ENCODE measurements at places on chromosomes 1 and 21. TPM values are rescaled to one million over a fixed set of nuclear protein-coding genes. Genes with fewer than 3 reads are reported as not detected.

NDUFS2 gene
- total RNA-seq, result 122 TPM

C1orf115 gene
- under 0.01 TPM for total RNA-seq

C1orf53 gene
- 4.2 TPM for total RNA-seq

S100A7 gene
- not detected for total RNA-seq

ARHGAP30 gene
- not detected for total RNA-seq

CACYBP gene
- total RNA-seq, result 61.8 TPM

ECM1 gene
- 17.2 TPM for total RNA-seq

LENEP gene
- not detected for total RNA-seq

PRMT6 gene
- total RNA-seq, result 15.4 TPM

DNA sequence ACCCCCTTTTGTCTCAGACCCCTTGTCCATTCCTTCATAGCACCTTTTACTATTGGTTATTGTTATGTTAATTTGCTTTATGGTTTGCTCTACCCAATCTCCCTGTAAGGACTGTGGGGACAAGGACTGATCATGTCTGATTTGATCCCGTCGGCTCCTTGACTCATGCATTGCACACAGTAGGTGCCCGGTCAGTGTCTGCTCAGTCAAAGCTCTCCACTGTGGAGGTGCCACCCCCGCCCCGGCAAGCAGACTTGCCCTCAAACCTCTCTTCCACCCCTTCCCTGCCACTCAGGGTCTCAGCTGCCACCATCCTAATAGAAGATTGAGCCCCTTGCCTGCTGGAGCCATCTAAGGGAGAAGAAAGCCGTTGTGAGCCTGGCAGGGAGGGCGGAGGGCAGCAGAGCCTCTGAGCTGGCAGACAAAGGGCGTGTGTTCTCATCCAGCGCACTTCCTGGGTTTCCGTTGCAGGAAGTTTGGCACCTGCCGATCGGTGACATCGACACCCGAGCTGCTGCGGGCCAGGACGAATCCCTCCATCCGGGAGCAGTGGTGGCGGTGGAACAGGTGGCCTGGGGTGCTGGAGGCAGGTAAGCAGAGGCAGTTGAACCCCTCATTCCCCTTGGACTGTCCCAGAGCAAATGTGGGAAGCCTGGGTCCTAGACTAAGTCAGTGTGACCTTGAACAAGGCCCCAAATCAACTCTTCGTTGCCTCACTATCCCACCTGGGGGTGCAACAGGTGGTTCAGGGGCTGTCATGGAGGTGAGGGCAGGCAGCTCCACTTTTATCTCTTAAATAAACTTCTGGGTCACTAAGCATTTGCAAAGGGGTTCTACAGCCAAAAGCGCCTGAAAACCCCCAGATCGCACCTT lies 2.2 kb upstream of the FBLIM1 start:
- no peak for DNase-seq

DNA sequence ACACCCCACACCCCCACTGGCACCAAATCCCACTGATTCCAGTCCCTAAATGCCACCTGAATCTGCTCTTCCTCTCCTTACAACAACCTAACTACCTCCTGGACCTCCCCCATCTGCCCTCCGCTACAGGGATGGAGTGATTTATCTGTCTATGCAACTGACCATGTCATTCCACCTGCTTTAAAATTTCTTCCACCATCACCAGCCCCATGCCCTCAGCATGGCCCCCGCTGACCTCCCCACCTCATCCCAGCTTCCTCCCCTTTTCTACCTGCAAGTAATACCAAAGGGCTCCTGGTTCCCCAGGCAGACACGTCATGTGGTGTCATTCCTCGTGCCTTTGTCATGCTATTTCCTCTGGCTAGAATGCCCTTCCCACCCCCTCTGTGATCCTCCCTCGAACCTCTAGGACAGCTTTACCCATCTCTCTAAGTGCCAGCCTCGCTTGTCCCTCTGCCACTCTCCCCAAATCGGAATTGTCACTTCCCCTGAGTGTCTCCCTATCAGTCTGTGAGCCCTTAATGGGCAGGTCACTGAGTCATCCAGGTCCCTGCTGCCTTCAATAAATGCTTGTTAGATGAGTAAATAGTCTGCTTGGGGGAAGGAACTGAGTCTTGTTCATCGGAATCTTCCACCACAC lies 3.7 kb downstream of the GJB4 start:
- peak; percentile 9 for DNase-seq

DNA sequence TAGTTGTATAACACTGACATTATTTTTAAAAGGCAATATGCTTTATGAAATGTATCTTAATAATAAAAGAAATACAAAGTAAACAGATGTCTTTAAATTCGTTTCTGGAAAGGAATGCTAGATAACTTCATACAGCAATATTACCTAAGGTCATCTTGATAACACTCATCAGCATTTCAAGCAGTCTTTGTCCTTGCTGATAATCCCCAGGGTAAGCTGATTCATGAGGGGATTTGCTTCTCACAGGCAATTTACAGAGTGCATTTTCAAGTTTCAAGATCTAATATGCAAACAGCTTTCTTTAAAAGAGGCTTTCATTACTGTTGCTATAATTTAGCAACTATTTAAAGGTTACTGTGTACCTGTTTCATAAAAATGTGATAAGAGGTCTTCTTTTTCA lies 75.2 kb upstream of the NEK2 start:
- no peak for DNase-seq

- no peak for DNase-seq
Measured at GRCh38 chr1:6935361-6935883, 150.2 kb downstream of the CAMTA1 start.

GRCh38 chr1:158806916-158807536 lies 24.1 kb upstream of the MNDA start:
- no peak for DNase-seq

GRCh38 chr1:181397845-181398244 lies 85.5 kb upstream of the CACNA1E start:
- DNase-seq, result no peak

GRCh38 chr1:234782105-234782751 lies 172.2 kb upstream of the IRF2BP2 start:
- DNase-seq, result peak; percentile 17

DNA sequence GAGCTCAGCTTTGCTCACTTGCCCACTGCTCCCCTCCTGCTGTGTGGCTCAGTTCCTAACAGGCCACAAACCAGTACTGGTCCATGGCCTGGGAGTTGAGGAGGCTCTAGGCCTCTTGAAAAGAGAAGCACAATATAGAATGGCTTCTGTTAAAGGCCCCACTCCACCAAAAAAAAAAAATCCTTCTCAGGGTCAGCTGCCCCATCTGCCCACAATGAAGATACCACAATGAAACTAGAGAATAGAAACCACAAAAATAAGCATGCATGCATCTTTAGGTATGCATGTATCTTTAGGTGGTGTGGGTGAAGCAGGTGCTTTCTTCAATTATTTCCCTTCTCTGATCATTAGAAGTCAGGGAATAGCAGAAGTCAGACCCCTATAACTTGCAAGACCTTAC lies 620.4 kb upstream of the BEND5 start:
- no peak for DNase-seq

GRCh38 chr1:229342656-229343569 lies at the start of gene CCSAP:
Gene CCSAP (minus strand): TSS chr1:229343047. CDS start chr1:229342465, 582 bp downstream.
- peak; percentile 38 for DNase-seq

- DNase-seq, result peak; percentile 93
Measured at GRCh38 chr1:27300341-27301051, 21.5 kb upstream of the TMEM222 start.

DNA sequence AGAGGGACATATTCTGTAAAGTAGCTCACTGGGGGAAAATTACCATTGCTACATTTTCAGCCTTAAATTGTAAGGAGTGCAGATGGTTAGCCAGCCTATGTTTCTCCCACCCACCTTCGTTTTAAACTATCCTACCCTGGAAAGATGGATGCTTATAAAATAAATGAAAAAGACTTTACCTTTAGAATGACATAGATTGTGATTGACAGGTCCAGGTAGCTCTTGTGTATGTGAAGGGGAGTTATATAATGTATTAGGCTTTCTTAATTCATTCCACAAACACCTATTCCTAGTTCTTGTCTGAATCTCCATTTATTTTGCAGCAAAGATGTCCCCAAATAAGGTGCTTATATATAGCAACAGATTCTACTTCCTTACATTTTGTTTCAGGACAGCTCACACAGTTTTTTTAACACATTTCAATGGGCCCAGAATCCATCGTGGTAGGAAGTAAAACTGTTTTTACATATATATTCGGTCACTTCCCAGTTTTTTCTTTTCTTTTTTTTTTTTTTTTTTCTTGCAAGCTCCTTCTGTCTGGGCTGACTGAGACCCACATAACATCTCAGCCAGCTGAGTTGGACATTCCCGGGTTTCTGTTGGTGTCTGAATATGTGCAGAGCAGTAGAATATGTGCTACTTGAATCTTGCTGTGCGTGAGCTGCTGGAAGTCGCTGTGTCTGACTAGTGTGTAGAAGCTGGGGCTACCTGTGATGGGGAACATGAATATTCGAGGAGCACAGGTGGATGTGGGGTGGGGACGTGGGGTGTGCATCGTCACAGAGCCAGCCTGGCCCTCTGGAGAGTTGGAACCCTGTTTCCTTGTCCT lies 27.8 kb downstream of the UCK2 start:
- no peak for DNase-seq

GRCh38 chr1:41765152-41765551 lies 153.6 kb downstream of the HIVEP3 start:
- DNase-seq, result no peak

- no peak for DNase-seq
Measured at GRCh38 chr1:21938732-21939538, 1.8 kb upstream of the HSPG2 start.

- DNase-seq, result no peak
Measured at GRCh38 chr21:29304597-29304996, 5.9 kb downstream of the BACH1 start.

DNA sequence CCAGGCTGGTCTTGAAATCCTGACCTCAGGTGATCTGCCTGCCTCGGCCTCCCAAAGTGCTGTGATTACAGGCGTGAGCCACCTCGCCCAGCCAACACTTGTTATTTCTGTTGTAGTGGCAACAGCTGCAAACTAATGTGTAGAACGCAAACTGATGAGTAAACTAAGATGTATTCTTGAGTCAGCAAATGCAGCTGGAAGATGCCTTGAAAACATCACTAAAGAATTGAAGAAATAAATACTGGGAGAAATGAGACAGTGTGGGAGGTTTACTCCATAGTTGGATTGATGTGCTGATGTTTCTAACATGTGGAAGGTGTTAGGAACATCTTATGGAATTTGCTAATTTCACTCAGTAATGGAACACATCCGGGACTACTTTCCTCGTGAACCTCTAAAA lies 61.3 kb upstream of the KCNE2 start:
- DNase-seq, result peak; percentile 1

GRCh38 chr1:224852901-224853568 lies 76.4 kb upstream of the DNAH14 start:
- peak; percentile 67 for DNase-seq

GRCh38 chr1:160376525-160377131 lies 9.8 kb downstream of the NHLH1 start:
- DNase-seq, result peak; percentile 72

GRCh38 chr21:15000081-15000480 lies 64.7 kb downstream of the NRIP1 start:
- DNase-seq, result peak; percentile 68

DNA sequence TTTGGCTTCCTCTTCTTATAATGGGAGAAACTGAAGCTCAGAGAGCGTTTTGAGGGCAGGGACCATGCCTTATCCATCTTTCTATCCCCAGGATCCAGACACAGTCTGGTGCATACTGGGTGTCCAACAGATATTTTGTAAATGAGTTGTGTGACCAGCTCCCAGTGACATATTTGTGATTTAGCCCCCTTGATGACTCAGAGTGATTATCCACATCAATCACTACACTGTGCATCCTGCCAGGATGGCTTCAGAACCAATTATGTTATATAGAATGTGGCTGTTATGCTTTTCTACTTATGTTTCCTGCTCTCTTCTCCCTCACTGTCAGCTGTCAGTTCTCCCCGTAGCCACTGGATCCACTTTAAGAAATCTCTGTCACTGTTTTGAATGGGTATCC lies 11.3 kb downstream of the OLFML3 start:
- no peak for DNase-seq

- DNase-seq, result no peak
Measured at GRCh38 chr1:81712425-81712824, 88.3 kb upstream of the ADGRL2 start.

GRCh38 chr1:57772580-57773195 lies 348.8 kb upstream of the DAB1 start:
- DNase-seq, result no peak

GRCh38 chr1:226952118-226952441 lies 12.0 kb downstream of the COQ8A start:
- DNase-seq, result no peak

- DNase-seq, result no peak
Measured at GRCh38 chr1:212615201-212615470, 6.6 kb downstream of the ATF3 start.

DNA sequence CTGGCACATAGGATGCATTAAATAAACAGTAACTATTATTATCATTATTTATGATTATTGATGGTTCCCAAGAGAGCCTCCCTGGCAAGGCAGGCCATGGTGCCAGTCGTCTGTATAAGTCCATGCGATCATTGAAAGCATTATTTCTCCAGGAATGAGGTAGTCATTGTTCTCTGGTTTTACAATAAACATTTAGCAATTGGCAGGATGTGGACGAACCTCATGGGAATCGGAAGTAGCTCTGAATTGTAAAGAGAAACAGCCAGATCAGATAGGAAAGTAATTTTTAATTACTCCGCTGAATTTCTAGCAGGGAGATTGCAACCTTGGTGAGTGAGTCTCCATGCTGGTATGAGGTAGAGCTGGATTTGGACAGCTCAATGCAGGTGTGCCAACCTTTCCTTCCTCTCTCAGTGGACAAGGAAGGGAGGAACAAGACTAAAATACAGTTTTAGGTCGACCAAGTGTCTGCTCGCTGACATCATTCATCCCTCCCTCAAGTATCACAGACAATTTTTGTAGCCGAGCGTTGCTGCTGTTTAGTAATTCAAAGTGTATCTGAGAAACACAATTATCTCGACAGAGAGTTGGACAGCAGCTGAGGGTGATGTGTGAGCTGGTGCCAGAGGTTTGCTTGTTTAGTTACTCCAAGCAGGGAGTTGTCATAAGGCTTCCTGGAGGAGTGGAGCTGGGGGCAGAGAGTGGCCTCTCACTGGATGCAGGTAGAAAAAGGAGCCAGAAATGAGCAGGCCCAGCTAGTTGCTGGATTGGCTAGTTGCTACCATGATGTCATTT lies 250.8 kb downstream of the KCNJ6 start:
- no peak for DNase-seq

GRCh38 chr1:54252371-54252936 lies 52.5 kb downstream of the MRPL37 start:
- no peak for DNase-seq

Data from IMR-90 (cell line).